ENCODE measurements at places on chromosomes 11 and 22.

- no peak for DNase-seq
These were observed 20.3 kb downstream of the DKK3 start for GRCh38 chr11:11988099-11988651.

- DNase-seq, result no peak
These were observed 858.1 kb downstream of the OPCML start for GRCh38 chr11:132674151-132674550.

- DNase-seq, result no peak
These were observed 120.3 kb upstream of the FAT3 start for GRCh38 chr11:92104349-92104748.

- DNase-seq, result no peak
These were observed 31.3 kb downstream of the ATXN10 start for GRCh38 chr22:45702981-45703380.

DNA sequence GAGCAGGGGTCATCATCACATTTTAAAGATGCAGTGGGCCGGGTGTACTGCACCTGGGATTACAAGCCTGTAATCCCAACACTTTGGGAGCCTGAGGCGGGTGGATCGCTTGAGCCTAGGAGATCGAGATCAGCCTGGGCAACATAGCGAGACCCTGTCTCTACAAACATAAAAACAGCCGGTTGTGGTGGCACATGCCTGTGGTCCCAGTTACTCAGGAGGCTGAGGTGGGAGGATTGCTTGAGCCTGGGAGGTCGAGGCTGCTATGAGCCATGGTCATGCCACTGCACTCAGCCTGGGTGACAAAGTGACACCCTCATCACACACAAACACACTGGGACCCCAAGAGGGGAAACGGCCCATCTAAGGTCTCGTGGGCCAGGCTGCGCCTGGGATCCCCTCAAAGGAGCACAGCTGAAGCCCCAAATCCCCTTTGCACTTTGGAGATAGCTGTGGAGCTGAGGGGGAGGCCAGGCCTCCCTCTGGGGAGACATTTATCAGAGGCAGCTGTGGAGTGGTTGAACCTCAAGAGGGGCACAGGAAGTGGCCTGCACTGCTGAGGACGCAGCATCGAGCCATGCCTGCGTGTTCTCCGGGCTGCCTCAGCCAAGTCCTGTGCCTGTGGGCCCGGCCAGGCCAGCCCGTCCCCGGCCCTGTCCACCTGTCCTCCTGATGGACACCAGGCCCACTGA lies 27.5 kb downstream of the OSBPL5 start:
- no peak for DNase-seq

DNA sequence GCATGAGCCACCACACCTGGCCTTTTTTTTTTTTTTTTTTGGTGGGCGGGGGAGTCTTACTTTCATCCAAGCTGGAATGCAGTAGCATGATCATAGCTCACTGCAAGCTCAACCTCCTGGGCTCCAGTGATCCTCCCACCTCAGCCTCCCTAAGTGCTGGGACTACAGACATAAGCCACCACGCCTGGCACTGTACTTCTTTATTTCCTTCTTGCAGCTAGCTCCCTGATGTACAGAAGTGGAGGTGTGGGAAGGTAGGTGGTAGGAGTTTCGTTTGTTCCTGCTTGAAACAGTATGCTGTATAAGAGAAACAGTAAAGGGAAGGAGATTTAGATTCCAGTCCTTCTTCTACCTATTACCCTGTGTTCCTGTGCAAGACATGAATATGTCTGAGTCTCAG lies 72.1 kb downstream of the WNT11 start:
- DNase-seq, result no peak

DNA sequence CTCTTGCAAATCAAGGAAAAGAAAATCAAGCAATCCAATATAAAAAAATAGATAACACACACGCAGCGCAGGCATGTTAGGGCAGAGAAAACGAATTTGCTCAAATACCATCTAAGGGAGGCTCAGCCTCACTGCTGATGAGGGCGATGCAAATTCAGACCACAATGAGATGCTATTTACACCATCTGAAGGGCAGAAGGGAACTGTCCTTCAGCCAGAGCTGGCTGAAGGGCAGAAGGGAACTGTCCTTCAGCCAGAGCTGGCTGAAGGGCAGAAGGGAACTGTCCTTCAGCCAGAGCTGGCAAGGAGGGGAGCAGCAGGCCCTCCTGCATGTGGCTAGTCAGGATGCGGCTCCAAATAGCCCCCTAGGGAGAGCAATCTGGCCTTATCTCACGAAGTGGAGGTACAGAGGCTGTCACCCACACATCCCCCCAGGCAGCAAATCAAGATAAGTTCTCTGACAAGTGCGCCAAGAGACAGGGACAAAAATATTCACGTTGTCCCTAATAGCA lies 7.6 kb upstream of the SLC39A13 start:
- no peak for DNase-seq

DNA sequence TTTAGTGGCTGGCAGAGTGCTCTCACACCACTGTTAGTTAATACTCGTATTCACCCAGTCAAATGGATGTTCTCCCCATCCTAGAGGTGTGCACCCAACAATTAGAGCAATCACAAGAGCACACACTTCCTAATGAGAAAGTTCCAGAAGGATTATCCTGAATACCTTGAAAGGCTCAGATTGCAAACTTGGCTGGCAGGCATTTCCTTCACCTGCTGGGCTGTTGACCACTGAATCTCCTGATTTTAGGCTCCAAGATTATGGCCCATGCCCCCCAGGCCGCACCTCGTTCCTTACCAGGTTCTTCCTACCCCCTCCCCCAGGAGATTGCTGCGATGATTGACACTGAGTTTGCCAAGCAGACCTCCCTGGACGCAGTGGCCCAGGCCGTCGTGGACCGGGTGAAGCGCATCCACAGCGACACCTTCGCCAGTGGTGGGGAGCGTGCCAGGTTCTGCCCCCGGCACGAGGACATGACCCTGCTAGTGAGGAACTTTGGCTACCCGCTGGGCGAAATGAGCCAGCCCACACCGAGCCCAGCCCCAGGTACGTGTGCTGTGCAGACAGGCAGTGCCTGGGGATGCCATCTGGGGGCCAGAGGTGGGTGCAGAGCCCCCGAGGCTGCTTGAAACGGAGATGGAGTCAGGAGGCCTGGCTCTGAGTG lies 26.9 kb downstream of the TAB1 start:
- no peak for DNase-seq

- no peak for DNase-seq
These were observed 28.5 kb upstream of the CSNK2A3 start for GRCh38 chr11:11381471-11382105.

Measured in activated T-helper 1 cell treated with Interleukin-2 at 50 U/mL for 16 hours (primary cell).